GF-D8 (cell line): ENCODE measurements at places on chromosomes 1 and 21.

- no peak for DNase-seq
Observed at GRCh38 chr1:58818976-58819375, 35.1 kb upstream of the JUN start.

- no peak for DNase-seq
Observed at GRCh38 chr1:54985556-54985955, 5.1 kb downstream of the TMEM61 start.

DNA sequence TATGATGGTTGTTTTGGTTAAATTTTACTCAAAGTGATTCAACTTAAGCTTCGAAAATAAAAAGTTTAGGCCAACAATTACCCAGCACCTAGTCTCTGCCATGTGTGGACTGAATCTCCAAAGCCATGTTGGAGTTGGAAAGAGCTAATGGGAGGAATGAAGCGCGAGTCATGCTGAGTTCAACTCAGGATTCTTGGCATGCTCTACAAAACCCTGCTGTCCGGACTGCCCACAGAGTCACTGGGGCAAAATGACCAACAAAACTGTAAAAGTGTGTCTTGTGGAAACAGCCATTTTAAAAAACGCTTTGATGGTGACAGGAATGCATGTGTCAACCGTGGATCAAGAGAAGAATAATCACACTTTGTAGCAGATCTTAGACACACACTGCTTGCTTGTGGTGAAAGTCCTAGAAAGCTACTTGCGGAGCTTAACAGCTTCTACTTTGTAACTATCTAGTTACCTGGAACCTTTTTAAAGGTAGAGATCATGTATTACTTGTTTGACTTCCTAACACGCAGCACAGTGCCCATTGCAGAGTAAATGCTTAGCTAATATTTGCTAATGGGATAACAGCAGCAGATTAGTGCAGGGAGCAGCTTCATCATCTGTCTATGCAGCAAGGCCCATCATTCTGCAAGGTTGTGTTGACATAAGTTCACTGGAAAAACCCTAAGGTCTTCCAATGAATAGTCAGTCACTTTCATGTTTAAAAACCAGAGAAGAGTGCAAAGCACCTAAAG is 7.0 kb upstream of the GBP6 start:
- DNase-seq = no peak

- no peak for DNase-seq
Observed at GRCh38 chr1:88523854-88524528, 160.1 kb upstream of the PKN2 start.

DNA sequence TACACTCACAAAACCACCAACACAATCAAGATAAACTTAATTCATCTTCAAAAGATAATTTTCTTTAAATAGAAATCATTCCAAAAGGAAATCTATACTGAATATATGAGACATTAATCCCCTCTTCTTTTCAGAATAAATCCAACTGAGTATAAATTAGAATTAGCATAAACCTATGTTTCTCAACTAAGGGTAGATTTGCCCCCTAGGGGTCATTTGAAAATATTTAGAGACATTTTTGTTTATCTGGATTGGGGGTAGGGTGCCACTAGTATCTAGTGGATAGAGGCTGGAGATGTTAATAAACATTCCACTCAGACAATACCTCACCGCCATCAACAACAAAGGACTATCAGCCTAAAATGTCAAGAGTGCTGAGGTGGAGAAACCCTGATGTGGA is 6.5 kb upstream of the TNFSF4 start:
- DNase-seq = no peak

DNA sequence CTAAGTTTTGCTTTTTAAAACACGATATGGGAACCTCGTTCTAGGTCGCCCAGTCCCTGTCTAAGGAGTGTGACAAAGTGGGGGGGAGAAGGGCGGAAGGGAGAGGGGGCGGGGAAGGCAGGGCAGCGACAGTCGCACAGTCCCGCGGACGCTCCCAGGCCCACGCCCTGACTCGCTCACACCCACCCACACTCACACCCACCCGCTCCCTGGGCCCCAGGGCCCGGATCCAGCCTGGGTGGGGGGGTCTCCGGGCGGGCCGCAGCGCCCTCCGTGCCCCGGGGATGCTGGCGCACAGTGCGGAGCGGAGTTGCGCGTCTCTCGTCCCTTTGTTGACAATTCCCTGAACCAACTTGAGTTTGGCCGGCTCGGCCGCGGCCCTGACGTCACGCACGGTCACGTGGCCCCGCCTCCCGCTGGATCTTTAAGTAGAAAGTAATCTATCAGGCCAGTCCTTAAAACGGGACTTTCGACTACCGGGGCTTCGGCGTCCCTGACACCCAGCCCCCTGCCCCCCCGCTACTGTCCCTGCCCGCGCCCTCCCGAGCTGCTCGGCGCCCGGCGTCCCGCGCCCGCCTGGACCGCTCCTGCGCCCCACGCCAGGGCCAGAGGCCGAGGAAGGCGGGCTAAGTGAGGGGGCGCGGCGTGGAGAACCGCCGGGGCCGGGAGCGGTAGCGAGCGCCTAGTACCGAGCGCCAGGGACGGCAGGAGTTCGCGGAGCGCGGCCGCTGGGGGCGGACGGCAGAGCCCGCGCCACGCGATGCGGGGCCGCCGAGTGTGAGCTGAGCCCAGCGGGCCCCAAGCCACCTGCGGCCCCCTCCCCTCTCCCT is at the start of gene FOXD3:
Gene FOXD3 (plus strand): TSS at position 454 of the 830 bp plus-strand sequence. CDS start 492 bp downstream, outside the sequence.
- no peak for DNase-seq

- DNase-seq = no peak
Observed at GRCh38 chr1:53410100-53410541, 49.1 kb upstream of the DMRTB1 start.

DNA sequence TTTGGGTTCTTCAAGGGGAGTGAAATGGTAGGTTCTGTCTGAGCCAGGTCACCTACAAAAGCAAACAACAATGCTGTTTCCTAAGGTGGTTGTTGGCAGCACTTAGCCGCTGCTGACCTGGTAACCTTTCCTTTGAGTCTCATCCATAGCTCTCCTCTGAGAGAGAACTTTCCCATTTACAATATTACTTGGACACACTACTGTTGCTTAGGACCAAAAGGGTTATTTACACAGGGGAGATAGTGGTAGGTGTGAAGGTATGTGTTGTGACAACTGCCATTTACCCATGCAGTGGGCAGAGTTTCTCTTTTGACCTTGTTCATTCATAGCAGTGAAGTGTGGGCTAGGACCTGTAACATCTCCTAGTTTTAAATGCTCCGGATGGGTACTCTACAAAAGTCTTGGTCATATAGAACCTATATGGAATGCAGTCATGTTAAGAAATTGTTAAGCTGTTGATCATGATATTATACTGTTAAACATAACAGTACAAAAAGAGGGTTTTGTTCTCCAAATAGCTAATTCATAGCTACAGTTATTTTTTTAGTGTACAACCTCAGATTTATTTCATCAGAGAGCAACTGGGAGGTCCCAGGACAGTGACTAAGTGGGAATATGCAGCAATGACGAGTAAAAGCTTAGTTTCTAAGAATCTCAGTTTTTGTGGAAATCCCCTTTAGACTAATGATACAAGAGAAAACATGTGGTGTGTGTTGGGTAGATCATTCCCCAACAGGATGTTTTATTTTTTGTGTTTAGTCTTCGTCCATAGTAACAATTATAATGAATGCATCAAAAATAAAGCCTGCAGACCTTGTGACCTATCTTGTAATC is 219.7 kb downstream of the NFIA start:
- DNase-seq = no peak

GRCh38 chr1:156371553-156372264 is 2.7 kb downstream of the RHBG start:
- no peak for DNase-seq

- DNase-seq = no peak
Observed at GRCh38 chr21:33309778-33310177, 15.0 kb upstream of the IFNAR1 start.

DNA sequence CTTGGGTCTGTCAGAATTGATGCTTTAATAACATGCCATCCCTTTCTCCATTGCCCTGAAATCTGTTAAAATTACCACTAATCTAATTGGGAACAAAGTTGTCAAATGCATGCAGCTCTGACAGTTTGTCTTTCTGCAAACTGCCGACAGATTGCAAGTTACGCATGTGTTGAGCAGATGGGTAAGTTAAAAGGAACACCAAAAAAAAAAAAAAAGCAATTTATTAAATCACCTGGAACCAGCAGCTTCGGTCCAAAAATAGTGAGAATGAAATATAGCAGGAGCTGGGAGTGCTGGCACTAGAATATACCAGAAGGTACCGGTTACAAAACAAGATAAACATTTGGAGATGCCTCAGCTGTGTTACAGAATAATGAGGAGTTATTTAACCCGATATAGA is 149.6 kb upstream of the C1orf87 start:
- DNase-seq = no peak

DNA sequence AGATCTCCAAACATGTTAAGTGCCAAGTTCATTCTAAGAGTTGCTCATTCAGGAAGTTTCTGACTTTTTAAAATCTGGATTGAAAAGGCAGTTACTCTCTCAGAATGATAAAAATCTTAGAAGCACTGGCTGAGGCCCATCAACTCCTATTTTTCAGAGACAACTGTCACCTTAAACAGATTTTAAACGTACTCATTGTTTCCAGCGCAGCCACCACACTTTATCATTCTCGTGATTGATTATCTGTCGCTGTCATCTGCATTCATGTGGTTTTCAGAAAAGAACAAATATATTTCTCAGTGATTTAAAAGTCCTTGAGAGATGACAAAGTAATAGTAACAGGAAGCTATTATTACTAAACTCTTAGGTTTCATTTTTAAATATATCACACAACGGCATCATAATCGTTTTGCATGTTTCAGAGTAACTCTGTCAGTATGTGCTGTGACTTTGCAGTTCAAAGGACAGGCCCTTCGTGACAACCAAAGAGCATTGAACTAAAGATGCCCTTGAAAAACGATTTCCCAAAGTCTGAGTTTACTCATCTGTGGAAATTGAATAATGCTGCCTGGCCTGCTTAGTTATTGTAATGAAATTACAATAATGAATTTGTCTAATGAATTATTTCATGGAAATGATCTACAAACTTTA is 14.9 kb upstream of the KCNK1 start:
- no peak for DNase-seq

DNA sequence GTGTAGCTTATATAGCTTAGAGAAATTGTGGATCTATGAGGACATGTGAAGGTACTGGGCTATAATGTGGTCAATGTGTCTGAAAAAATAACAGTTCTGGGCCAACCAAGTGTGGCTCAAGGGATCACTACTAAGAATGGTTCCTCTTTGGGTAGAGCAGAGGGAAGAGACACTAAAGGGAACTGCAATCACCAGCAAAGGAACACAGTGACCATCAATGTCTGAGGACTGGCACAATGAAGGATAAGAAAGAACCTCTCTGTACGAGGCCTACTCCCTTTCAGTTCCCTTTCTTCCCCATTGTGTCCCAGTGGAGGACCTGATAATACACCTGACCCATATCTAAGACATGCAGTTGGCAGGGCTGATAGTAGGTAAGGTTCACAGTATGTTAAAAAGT is 89.9 kb upstream of the JAK1 start:
- peak; percentile 30 for DNase-seq

DNA sequence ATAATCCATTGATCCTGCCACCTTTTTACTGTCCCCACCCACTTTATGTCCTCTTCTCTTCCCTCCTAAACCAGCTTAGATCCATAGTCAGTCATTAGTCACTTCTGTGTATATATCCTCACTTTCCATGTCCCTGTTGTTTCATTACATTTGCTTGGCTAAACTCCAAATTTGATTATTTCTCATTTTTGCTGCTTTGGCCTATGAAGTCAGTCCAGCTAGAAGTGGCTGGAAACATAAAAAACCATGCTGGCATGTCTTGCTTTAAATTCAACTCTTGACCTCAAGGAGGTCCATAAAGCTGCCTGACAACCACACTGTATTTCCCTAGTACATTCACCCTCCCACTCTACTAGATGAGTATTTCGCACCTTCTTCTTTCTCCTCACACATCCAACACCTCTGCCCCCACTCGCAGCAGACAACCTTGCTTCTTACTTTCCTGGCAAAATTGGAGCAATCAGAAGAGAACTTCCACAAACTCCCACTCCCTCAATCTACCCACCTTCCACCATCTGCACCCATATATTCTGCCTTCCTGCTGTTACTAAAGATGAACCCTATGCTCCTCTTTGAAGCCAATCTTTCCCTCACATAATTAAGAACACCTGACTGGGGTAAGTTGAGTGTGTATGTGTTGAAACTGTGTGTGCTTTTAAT is 72.1 kb downstream of the ZNF648 start:
- no peak for DNase-seq

DNA sequence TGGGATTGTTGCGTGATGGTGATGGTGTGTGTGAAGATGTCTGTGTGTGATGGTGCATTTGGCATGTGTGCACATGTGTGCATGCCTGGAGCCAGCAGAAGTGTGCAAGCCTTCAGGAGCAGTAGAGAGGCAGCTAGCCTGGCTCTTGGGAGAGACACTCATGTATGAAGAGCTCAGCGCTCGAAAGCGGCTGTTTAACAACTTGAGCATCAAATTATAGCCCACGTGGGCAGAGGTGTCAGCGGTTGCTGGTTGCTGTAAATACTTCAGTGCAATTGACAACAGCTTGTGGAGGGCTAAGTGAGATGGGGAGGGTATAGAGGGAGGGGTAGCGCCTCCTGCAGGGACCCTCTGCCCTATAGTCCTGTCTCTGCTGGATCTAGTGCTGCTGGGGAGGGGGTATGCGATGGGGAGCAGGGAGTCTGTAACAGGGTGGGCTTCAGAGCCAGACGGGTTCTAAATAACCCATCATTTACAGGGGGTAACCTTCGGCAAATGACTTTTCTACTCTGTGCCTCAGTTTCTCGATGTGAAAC is 21.5 kb downstream of the FOXD2 start:
- DNase-seq = no peak

GRCh38 chr1:2408859-2409276 is 3.5 kb downstream of the PEX10 start:
- DNase-seq = no peak

DNA sequence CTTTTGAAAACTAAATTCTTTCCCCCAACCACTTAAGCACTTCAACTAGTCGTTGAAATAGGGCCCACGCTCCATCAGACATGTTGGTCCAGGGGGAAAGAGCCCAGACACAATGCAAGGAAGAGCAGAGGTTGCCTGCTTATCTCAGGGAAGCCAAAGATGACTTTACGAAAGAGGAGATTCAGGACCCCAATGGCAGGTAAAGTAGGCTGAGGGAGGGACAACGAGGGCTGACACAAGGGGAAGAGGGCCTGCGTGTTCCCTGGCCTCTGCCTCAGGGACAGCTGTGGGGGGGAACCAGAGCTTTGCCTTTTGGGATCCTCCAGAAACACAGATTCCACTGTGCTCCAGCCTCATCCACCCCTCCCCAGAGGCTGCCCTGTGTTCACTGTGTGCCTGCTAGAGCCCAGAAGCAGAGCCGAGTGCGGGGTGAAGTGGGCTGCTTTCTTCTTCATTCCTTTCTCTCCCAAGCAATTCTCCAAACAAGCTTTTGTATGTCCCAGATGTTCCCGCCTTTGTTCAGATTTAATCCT is 135.5 kb upstream of the GRIK3 start:
- DNase-seq = no peak

GRCh38 chr21:37550157-37550556 is 183.6 kb downstream of the DYRK1A start:
- DNase-seq = no peak
